ENCODE measurements at places on chromosomes 1 and 21.

GRCh38 chr1:223331929-223332328 is 32.0 kb downstream of the SUSD4 start:
- no peak for DNase-seq

- peak; percentile 72 for DNase-seq
Observed at GRCh38 chr1:244599937-244600350, 53.0 kb upstream of the DESI2 start.

- peak; percentile 68 for DNase-seq
Observed at GRCh38 chr1:184163674-184164465, 112.3 kb downstream of the TSEN15 start.

- DNase-seq = no peak
Observed at GRCh38 chr1:228320394-228320793, 86.2 kb downstream of the TRIM11 start.

- no peak for DNase-seq
Observed at GRCh38 chr1:167824163-167824794, 89.7 kb downstream of the ADCY10 start.

- DNase-seq = no peak
Observed at GRCh38 chr1:213397638-213398037, 346.6 kb downstream of the RPS6KC1 start.

- DNase-seq = no peak
Observed at GRCh38 chr21:31111093-31111492, 72.8 kb upstream of the KRTAP19-8 start.

GRCh38 chr1:232316864-232317263 is 313.1 kb downstream of the SIPA1L2 start:
- DNase-seq = no peak

- no peak for DNase-seq
Observed at GRCh38 chr1:228343191-228343661, 63.4 kb downstream of the TRIM11 start.

DNA sequence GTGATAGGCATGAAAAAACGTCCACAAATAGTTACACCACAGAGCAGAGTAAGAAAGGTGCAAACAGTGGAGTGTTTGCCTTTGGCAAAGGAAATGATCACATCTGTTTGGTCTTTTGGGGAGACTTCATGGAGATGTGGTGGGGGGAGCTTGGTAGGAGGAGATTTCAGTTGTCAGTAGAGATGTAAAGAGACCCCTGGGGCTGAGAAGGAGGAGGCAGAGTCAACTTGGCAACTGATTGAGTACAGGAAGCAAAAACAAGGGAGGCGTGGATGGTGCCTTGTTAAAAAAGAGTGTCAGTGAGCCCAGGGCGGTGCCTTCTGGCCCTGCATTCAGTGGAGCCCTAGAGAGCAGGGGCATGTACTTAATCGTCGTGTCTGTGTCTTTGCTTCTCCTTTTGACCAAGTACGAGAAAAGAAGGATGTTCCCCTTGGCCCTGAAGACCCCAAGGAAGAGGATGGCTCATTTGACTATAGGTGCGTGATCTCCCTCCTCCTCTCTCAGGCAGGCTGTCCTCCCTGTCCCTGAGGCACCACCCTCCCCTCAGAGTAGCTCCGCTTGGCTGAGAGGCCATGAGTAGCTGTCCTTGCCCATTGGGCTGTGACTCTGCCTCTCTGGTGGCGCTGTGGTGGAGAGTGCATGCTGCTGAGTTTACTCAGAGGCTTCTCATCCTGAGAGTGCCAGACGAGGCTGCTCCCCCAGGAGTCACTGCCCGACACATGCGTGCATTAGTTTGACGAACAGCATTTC is 30.4 kb upstream of the CNTN2 start:
- no peak for DNase-seq

- no peak for DNase-seq
Observed at GRCh38 chr1:62922006-62922405, 138.1 kb downstream of the ATG4C start.

DNA sequence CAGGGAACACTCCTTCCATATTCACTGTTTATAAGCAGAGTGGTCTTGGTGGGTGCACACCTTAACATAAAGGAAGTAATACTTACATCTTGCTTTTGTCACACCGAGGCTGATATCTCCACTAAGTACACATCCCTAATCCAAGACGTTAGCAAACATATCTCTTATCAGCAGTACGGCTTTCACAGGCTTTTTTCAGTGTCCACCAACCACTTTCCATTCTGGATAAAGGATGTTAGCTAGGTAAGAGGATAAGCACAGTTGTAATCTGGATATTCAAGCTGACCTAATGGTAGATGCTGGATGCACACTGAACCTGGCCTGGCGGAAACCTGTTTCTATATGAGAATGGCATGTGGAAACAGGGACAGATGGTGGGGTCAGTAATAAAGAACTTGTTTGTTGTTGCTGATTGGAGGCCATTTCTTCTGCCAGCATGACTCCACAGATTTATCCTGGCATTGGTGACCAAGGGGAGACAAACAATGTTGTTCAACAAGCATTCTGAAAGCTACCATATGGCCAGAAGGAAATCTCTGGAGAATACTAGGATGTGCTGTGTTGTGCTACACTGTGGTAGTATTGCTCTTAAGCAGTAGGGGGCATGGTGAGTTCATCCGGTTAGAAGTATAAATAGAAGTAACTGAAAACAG is 416.4 kb downstream of the PTBP2 start:
- DNase-seq = peak; percentile 32

DNA sequence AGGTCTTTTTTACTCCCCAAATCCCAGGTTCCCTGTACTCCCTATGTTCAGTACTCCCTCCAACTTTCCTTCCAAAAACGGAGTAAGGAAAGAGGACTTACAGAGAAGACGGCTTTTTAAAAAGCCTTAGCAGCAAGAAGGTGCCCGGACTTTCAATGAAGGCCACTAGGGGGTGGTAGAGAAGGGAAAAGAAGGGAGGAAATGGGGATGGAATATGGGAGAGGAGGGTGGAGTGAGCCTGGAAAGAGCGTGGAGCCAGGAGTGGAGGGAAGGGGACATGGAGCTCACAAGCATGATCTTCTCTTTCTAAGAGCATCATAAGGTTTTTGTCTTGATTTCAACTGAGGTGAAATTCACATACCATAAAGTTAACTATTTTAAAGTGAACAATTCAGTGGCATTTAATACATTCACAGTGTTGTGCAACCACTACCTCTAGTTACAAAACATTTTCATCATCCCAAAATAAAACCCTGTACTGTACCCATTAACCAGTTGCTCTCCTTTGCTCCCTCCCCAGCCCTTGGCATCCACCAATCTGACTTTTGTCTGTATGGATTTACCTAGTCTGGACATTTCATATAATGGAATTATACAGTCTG is 129.9 kb downstream of the ZNF281 start:
- peak; percentile 41 for DNase-seq

DNA sequence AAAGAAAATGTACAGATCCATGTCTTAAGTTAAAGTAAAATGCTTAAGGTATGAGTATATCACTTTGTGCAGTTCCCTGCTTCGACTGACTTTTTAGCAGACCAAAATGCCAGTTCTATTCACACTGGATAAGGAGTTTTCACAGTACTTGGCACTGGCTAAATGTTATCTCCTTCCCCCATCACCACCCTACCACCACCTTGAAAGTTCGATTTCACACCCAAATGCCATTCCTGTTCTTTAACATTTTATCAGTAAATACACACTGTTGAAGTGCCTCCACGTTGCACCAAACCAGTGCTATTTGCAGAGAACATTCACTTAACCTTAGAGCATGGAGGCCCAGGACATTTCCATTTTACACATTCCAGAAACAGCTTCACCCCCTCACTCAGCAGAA is 100.0 kb downstream of the URB2 start:
- DNase-seq = no peak

DNA sequence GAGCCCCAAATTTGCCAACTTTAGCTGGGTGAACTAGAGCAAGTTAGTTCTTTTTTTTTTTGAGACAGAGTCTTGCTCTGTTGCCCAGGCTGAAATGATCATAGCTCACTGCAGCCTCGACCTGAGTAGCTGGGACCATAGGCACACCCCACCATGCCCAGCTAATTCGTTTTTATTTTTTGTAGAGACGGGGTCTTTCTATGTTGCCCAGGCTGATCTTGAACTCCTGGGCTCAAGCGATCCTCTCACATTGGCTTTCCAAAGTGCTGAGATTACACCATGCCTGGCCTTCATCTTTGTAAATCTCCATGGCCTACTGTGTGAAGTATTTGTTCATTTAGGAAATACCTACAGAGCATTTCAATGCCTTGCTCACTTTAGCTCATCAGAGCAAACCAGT is 105.6 kb upstream of the SLC44A3 start:
- DNase-seq = no peak

DNA sequence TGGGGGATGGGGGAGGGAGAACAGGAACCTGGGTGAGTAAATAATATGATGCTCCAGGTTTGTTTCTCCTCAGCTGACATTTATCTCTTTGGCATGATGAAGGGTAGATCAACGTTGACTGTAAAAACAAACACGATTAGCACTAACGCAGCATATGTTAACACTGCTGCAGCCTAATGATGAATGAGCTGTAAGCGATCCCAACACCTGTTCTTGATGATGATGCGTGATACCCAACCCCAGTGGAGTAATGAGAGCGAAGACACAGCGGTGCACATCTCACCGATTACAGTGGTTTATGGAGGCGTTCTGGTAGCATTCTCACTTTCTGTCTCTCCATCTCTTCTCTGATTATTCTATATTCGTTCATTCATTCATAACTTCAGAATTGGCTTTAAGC is 640.4 kb downstream of the USP25 start:
- no peak for DNase-seq

DNA sequence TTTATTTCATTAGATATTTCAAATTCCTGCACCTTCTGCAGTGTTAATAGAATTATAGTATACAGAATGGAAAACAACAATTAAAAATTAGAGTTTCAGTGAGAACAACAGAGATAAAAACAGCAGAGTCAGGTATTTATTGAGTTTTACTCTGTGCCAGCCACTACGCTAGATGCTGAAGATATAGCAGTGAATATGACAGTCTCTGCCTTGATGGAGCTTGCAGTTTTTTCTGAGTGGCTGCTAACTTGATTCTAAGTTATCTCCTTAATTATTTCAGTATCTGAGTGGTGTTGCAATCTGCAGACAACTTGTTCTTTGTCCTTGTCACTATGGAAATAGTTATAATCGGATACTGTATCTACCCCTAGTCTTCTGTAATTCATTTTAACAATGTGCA is 384.3 kb upstream of the ZRANB2 start:
- no peak for DNase-seq

GRCh38 chr1:28259934-28260802 is 850 bp downstream of the SESN2 start:
- peak; percentile 31 for DNase-seq

DNA sequence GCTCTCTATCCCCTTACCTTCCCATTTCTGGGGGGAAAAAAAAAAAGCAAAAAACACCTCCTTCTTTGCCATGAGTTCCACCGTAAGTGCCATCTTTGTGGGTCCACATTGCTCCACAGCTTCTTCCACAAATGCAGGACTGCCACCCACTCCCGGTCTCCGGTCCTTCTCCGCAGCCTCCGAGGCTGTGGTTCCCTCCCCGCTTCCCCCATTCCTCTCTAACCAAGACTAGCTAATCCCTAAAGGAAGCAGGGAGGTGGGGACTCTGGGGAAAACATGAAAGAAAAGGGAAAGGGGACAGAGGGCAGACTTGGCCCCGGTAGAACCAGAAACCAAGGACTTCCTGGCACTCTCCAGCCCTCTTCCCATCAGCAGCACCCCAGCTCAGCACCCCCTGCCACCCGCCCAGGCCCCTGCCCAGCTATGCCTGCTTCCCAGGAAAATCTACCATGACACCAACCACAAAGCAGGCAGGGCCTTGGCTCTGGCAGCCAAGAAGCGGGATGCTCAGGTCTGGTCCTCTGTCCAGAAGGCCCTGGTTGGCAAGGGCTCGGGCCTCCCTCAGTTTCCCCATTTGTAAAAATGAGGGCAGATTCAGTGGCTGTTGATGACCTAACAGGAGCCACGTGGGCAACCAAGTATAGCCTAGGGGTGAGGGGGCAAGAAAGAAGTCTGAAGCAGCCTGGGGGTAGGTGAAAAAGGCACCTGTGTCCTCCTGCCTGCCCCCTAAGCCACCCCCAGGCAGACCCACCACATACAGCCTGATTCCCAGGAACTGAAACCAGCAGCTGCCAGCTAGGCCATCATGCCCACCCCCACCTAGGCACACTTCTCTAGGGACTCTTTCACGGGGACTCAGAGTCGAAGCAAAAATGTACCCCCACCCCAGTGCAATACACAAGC is 2.5 kb downstream of the EPHA2 start:
- DNase-seq = no peak

DNA sequence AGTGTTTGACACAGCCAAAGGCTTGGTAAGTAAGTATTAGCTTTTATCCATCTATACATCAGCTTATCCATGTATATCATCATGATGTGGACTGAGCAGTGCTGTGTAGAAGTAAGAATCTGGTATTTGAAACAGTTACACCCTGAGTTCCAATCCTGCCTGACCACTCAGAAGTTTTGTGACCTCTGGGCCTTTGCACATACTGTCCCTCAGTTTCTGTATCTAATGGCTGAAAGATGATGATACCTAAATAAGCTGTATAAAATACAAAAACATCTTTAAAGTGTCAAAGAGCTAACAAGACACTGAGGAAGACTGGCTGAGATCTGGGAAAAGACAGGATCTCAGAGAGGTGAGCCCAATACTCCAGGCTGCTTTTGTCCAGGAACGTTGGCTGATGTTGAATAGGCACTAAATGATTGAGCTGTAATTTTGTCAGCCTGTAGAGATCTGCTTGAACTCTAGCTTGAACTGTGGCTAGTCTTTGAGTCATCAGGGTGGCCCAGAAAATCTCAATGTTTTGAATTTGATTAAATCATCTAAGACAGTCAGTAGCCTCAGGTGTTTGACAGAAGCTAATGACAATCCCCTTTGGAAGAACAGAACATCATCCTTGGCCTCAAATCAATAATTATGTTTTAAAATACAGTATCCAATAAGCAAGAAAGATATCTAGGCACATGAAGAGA is 20.2 kb upstream of the OTUD3 start:
- DNase-seq = no peak

GRCh38 chr1:22763487-22764200 is 53.0 kb downstream of the EPHB2 start:
- DNase-seq = peak; percentile 62

DNA sequence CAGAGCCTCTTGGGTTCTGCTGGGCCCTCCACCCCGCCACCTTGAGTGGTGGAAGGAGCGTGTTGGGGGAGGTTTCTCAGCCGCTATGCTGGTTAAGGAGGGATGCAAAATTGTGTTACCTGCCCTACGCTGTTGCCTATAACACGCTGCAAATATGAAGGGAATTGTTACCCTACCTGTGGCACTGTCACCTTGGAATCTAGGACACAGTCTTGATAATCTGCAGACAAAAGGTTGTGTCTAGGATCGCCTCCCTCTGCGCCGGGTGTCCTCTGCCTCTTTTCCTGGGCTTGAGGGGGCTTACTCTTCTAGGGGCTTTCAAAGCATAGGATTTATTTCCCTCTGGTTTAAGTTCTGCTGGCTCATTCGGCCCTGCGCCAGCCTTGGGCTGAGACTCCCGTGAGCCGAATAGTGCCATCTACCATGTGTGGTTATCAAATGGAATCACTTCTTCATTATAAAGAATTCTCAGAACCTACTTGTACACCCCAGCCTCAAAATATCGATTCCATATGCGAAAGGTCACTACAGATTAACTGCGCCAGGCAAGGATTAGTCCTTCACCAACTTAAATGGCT is 697 bp downstream of the SLC22A15 start:
- no peak for DNase-seq
